ENCODE measurements at places on chromosomes 5 and 9.

DNA sequence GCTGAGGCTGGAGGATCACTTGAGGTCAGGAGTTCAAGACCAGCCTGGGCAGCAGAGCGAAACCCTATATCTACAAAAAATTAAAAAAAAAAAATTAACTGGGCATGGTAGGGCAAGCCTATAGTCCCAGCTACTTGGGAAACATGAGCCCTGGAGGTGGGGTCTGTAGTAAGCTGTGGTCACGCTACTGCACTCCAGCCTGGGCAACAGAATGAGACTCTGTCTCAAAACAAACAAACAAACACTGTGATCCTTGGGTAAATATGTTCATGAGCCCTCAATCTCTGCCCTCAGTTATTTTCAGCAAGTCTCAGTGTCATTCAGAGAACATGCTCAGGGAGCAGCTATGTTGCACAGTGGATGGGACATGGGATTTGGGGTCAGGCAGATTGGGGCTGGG is 76.2 kb downstream of the PTTG1 start:
- DNase-seq = no peak

GRCh38 chr5:32753765-32754164 is 42.6 kb downstream of the NPR3 start:
- DNase-seq = no peak

GRCh38 chr9:98323051-98323830 is 67.8 kb upstream of the TBC1D2 start:
- DNase-seq = no peak

DNA sequence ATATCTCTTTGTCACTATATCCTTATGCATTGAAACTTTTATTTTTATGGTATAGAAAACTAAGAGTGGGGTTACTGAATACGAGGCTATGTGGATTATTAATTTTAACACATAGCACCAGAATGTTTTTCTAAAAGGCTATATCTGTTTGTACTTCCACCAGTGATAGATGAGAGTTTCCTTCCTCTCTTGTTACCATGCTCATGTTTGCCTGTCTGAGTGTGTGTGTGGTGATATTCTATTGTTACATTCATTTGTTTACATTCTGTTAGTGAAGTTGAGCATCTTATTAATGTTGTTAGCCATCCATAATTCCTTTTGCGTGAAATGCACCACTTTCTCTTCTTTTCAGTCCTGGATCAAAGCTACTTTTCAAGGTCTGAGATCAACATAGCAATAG is 54.1 kb upstream of the ALDH1A1 start:
- no peak for DNase-seq

- no peak for DNase-seq
These were observed 371.5 kb downstream of the NR2F1-AS1 start for GRCh38 chr5:93209476-93209875.

- no peak for DNase-seq
These were observed 6.2 kb downstream of the TBC1D9B start for GRCh38 chr5:179901462-179901861.

DNA sequence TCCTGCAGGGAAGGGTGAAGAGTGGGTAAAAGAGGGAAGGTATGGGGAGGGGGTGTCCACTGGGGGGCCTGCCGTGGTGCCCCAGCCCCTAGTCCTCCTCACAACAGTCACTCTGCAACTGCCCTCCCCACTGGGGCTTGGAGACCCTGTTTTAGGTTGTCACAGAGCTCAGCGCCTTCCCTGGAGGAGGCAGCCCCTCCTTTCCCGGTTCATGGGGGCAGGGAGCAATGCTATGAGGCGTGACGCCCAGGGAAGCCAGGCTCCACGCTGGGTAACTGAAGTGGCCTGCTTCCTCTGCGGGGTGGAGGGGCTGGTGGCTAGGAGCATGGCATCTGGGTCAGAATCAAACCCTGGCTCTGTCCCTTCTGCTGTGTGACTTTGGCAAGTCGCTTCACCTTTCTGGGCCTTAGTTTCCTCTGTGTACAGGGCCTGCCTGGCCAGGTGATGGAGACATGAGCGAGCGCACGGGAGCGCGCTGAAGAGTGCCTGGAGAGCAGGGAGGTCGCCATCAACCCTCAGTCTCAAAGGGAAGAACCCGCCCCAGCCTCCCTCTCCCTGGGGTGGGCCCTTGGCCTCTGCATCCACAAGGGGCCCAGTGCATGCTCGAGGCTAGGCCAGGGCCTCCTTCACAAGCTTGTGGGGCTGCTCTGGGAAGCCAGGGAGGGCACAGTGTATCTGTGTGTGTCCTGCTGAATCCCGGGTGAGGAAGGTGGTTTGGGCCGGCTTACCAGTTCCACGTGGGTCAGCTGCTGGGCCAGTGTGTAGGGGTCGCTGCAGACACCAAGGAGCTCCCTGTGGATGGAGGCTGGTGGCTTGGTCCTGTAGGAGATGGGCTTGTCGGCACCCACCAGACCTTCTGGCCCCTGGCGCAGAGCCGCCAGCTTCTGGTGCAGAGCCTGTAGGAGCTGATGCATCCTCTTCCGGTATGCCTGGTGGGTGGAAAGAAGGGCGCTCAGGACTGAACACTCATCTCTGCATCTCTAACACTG is 56.4 kb upstream of the RNF130 start:
- no peak for DNase-seq

DNA sequence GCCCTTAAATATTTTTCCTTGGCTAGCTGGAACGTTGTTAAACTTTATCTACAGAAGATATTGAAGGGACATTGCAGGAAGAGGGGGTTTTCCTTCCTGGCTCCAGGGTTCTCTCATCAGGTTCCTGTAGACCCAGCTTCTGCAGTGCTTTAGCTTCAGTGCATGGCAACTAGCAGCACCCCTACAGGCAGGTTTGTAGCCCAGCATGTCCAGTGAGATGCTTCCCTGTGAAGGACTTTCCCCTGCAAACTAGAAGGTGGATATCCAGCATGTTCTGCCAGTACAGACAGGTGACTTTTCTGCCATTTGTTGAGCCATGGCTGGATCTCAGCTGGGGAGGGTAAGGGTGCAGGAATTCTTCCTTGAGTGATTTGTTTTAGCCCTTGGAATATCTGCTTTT is 10.4 kb downstream of the CCL28 start:
- no peak for DNase-seq

DNA sequence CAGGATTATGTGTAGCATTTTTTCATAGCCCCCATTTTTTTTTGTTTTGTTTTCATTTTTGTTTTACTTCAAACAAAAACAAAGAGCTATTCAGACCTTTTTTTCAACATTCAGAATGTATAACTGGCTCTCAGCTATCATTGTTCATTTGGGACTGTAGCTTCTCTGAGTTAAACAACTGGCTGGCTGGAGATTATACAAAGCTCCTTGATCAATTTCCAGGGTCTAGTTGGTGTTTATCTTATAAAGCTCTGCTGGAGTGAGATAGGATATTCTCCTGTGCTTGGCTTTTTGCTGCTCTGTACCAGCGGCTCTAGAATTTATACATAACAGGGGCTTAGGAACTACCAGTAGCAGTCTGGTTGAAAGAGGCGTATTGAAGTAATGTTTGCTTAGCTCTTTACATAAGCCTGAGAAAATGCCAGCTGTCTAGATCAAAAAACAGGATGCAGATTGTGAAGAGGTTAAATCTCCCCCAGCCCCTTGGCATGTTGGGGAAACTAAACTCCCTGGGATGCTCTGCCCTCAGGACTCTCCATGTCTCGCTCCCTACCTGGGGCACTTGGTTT is 15.2 kb downstream of the GARNL3 start:
- DNase-seq = no peak

- DNase-seq = no peak
These were observed 181.9 kb downstream of the FGF18 start for GRCh38 chr5:171601266-171601881.

GRCh38 chr9:76369583-76369982 is 24.6 kb downstream of the RFK start:
- DNase-seq = no peak

GRCh38 chr5:35461530-35461929 is 156.1 kb upstream of the SPEF2 start:
- DNase-seq = no peak

- no peak for DNase-seq
These were observed 250.3 kb downstream of the SEC61B start for GRCh38 chr9:99472240-99472915.

DNA sequence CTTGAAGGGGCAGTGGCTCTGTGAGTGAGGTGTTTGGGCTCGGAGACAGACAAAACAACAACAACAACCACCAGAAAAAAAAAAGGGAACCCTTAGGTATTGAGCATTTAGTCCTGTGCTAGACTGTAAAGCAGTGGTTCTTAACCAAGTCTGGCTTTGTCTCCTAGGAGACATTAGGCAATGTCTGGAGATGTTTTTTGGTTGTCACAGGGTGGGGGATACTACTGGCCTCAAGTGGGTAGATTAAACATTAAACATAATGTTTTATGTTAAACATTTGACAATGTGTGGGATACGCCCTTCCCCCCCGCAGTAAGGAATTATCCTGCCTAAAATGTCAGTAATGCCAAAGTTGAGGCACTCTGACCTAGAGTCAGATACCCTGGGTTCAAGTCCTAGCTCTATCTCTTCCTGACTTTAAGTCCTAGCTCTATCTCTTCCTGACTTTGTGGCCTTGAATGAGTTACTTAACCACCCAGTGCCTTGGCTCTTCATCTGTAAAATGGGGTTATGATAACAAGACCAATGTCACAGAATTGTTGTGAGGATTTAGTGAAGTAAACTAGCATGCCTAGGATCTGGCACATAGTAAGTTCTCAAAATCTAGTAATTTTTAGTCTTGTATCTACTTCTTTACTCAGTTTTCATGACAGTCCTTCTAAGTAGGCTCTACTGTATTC is 1.8 kb downstream of the TRIM32 start:
- DNase-seq = no peak

- DNase-seq = no peak
These were observed 10.3 kb upstream of the ANKHD1 start for GRCh38 chr5:140391312-140391711.

GRCh38 chr5:68823301-68823700 is 270.5 kb upstream of the SLC30A5 start:
- no peak for DNase-seq

DNA sequence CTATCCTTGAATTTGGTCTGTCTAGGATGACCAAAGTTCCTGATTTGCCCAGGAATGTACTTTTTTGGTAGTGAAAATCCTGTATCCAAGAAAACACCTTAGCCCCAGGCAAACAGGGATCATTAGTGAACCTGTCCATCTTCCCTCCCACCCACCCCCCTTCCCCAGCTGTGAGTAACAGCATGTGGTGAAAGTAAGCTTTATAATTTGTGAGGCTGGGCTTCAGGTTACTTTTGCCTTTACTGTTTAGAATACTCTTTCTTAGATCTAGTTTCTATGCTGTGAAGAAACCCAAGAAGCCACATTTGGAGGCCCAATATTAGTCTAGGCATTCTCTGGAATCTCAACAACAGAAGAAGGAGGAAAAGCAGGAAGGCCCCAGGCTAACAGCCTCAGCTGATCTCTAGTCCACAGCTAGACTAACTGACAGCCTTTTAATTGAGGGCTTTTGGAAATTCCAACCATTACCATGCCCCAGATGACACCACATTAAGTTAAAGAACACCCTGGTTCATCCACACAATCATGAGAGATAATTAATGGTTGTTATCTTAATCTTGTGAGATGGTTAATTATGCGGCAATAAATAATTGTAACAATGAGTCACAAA is 703.0 kb upstream of the NUDT12 start:
- DNase-seq = no peak

GRCh38 chr5:73655521-73656160 is 29.6 kb downstream of the ARHGEF28 start:
- DNase-seq = no peak
